ENCODE measurements at places on chromosomes 5 and 9. TPM values are rescaled to one million over a fixed set of nuclear protein-coding genes. Genes with fewer than 3 reads are reported as not detected.
A peak's percentile ranks its signal among the peaks of the same experiment; 100 is the strongest.

DNA sequence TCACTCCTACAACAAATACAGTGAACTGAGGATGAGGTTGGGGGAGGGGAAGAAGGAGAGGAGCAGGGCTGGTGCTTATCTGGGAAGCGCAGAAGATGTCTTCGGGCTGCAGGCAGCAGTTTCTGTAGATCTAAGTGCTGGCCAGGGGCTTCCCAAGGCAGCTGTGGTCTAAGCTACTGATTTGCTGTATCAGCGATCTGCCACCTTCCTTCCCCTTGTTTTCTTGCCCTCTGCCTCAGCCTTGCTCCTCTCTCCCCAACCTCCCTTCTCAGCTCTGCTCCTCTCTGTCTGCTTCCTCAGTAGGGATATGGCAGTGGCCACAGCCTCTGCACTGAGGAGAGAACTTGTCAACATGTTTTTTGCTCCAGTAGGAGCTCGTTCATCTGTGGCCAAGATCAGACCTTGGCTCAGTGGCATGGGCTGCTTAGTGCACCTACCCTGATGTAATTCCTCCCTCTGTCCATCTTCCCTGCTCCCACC is 42.8 kb upstream of the IL6ST start:
- DNase-seq, result no peak

DNA sequence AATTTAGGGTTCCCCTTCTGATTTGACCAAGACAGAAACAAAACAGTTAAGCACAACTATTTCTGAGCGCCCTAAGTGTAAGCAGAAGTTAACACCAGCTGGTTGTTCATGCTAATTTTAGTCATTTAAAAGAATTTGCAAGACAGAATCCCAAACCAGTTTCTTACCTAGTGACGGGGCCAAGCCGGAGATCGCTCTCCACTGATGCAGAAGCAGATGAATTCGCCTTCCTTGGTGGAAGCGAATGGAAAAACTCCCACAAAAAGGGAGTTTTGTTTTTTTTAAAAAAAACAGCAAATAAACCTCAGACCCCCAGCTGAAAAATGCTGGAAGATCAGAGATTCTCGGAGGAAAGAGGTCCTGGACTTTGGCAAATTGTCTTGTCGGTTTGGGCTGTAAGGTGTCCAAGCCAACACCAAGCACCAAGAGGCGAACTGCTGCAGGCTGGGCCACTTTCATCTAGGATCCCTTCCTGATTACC is 47.4 kb upstream of the GLDC start:
- no peak for DNase-seq

DNA sequence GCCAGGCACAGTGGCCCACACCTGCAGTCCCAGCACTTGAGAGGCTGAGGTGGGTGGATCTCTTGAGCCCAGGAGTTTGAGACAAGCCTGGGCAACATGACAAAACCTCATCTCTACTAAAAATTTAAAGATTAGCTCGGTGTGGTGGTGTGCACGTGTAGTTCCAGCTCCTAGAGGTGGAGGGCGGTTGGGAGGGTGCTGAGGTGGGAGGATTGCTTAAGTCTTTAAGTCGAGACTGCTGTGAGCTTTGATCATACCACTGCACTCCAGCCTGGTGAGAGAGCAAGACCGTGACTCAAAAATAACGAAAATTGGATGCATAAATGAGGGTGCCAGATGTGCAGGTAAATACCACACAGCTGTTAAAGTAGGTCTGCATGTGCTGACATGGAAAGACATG is 39.3 kb upstream of the TDRD7 start:
- no peak for DNase-seq

- no peak for DNase-seq
Observed at GRCh38 chr9:130058887-130059286, 5.2 kb downstream of the GPR107 start.

- no peak for DNase-seq
Observed at GRCh38 chr9:83646500-83647239, 23.7 kb downstream of the IDNK start.

DNA sequence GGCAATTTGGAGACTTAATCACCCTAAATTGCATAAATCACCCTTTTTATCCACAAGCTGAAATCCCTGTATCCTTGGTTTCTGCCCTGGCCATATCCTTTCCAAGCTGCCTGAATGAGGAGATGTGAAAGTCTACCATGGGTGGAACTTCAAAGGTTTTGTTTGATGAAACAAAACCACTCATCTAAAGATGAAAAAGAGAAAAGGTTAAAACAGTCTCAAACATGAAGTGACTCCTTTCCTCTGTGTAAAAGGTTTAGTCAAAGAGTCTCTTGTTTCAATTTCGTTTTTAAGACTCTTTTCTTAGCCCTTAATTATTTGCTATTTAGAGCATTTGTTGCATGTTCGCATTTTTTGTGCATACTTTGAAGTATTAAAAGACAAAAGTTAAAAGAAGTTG is 11.2 kb downstream of the SLC45A2 start:
- DNase-seq, result no peak

DNA sequence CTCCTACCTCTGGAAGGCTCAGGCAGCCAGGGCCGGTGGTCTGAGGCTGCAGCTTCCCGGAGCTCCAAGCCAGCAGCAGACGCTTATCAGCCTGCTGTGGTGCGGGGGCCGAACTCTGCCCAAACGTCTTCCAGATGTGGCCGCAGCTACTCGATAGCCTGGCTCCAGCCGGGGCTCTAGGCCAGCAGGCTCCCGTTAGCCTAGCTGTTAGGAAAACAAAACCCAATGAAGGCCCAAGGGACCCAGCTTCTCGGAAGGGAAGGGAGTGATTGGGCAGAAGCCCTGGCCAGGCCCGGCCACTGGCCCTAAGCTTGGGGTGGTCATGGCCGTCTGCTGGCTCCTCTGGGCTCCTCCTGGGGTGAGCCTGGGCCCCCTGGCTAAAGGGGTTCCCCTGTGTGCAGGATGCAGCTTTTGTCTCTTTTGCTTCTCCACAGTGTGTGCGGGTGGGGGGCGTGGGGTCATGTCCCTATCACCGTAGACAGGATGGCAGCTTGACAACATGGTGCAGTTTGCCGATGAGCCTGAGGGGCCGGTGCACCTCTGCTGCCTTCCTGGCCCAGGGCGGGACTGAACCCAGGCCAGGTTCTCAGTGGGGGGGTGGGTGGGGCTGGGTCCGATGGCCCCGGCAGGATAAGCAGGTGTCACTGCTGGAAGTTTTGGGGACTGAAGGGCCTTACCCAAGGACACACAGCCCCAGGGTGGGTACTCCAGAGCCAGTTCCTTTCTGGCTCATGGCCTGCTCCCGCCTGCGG is 18.7 kb downstream of the MYMK start:
- no peak for DNase-seq

- DNase-seq, result no peak
Observed at GRCh38 chr9:4520055-4520454, 29.8 kb downstream of the SLC1A1 start.

- no peak for DNase-seq
Observed at GRCh38 chr5:113050721-113051382, 74.3 kb downstream of the DCP2 start.

- no peak for DNase-seq
Observed at GRCh38 chr5:83488271-83488670, 16.7 kb downstream of the VCAN start.

- peak; percentile 3 for DNase-seq
Observed at GRCh38 chr5:178392386-178392785, 159.8 kb upstream of the PHYKPL start.

DNA sequence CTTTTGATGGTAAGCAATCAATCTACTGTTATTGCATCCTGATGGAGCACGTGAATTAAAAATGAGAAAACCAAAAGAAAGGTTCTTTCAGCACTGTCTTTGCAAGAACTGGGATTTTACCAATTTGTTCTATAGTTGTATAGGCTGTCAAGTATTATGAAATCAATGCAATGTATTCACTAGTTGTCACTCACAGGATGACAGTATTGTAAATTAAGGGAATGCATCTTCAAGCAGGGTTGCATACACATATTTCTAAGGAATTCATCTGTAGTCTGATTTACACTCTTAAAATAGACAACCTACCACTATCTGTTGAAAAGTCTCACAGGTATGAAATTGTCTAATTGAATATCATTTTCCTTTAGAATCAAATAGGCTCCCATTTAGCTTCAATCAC is 252.8 kb downstream of the FBXL17 start:
- DNase-seq, result no peak

DNA sequence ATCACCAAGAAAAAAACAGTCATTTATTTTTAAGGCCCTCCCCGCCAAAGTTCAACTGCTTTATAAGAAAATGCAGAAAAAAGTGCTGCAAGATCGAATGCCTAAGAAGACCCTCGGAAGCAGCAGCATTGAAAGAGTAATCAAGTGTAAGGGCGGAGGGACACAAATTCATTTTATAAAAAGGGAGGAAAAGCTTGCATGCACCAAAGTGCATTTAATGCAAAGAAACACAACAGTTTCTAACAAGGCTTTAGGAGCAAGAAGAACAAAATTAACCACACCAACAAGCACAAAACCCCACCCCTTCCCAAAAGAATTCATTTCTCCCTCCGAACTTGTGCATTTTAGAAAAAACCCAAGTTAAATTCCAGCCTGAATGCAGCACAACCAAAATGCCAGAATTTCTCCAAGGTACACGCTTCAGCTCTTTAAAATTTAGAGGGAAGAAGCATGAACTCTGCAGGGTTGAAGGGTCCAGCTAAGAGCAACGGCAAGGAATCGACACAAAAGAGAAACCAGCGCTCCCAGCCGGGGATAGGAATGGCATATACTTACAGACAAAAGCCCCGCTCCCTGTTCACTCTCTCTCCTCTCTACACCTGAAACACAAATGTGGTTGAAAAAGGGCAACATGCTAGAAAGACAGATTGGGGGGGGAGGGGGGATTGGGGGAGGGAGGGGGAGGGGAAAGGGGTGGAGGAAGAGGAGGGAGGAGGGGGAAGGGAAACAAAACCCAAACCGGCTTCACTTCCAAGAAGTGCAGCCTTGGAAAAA is at the start of gene NREP:
NREP (minus strand) TSS at position 614 of the 774 bp plus-strand sequence. CDS start 1,422 bp downstream, outside the sequence.
- peak; percentile 55 for DNase-seq

- no peak for DNase-seq
Observed at GRCh38 chr5:169785771-169786618, 148.9 kb downstream of the DOCK2 start.

DNA sequence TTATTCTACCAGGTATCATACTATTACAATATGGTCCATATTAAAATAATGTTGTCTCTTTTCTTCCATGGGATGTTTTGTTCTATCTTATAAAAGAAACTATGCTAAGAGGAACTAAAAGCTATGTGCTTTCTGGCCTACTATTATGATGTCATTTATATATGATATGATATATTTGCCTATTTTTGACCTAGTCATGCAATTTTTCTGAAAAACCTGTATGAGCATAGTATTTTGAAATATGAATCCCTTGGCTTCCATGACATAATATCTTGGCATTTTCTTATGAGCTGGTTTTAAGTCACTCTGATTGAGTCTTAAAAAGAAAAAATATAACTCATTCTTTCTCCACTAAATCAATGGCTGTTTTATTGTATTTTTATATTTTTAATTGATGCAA is 60.7 kb downstream of the MAN2A1 start:
- DNase-seq, result no peak

DNA sequence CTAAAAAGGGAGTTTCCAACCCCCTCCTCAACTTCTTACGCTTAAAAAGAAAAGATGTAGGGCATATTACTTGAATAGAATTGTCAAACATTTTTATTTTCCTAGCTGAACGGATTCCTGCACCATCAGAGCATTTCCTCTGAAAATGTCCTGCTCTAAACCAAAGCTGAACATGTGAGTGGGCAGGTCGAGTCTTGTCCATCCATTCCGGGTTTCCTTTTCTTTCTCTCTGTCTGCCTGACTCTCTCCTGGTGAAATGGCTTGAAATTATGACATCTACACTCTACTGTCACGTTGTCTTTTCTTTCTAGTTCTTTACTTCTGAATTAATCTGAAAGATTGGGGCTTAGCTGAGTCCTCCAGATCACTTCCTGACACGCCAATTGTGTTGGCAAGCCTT is 39.2 kb upstream of the PTPN3 start:
- no peak for DNase-seq

DNA sequence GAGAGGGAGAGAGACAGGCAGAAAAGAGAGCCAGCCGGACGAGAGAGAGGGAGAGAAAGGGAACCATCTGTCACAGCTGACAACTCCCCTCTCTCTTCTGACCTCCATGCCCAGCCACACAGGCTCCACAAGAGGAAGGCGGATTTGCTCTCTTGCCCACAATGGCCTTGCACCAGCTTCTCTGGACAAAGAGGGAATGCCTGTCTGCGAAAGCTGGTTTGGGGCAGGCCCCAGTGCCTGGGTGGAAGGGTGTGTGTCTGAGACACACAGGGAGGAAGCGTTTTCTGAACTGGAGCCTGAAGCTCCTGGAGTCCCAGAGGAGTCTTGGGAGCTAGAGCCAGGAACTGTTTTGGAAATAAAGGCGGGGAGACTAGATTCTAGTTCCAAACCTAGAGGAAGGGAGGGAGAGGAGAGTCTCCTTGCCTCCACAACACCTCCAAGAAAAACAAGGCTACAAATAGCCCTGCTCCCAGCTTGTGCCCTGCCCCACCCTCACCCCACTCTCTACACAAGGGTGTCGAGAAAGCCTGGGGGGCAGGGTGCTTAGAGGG is 12.5 kb downstream of the C1QTNF2 start:
- no peak for DNase-seq

DNA sequence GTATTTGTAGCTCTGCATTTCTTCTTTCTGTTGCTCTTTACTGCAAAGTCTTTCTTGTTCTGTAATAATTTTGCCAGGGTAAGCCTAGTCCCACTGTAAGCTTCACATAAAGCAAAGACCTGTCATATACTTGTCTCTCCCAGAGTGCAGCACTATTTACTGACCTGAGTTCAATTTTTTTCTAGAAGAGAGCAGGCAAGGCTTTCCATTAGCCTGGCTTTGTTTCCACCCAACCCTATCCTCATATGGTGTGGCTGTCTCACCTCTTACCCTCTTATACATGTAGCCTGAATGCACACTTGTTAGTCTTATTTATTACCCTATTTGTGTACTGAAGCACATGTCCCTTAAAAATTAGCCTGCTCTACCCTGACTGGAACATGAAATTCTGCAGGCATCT is 170.4 kb downstream of the EFNA5 start:
- DNase-seq, result no peak

- no peak for DNase-seq
Observed at GRCh38 chr5:31931874-31932273, 242.2 kb downstream of the GOLPH3 start.

DNA sequence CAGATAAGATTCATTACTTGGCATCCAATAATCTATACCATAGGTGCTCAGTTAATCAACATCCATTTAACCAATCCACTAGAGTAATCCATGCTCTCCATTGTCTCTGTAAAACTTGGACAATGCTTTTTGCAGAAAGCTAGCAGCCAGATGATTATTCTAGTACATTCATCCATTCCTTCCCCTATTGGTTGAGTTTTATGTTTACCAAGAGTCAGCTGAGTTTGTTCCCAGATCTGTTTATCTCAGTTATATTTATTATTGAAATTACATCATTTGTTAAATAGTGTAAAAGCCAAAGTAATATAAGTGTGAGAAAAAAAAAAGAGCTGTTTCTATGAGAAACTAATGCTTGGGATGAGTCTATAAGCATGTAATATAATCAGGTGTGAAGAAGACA is 63.3 kb upstream of the TMC1 start:
- DNase-seq, result no peak

- no peak for DNase-seq
Observed at GRCh38 chr5:127863161-127863560, 160.0 kb downstream of the CCDC192 start.

- no peak for DNase-seq
Observed at GRCh38 chr5:137758715-137759306, 4.6 kb upstream of the HNRNPA0 start.

GRCh38 chr9:99475401-99476065 is 253.5 kb downstream of the SEC61B start:
- no peak for DNase-seq

The CNTFR gene
- total RNA-seq, result 2.5 TPM

The KLHL3 gene
- 6.7 TPM for total RNA-seq

The C9orf152 gene
- total RNA-seq, result 26.1 TPM

The CCNO gene
- 2.2 TPM for total RNA-seq

The NPR3 gene
- 35.8 TPM for total RNA-seq

The CCDC107 gene
- 28.9 TPM for total RNA-seq

The CDO1 gene
- total RNA-seq, result 12.8 TPM

The SLC9A3 gene
- 1.1 TPM for total RNA-seq
